ENCODE measurements at places on chromosomes 4 and X.

DNA sequence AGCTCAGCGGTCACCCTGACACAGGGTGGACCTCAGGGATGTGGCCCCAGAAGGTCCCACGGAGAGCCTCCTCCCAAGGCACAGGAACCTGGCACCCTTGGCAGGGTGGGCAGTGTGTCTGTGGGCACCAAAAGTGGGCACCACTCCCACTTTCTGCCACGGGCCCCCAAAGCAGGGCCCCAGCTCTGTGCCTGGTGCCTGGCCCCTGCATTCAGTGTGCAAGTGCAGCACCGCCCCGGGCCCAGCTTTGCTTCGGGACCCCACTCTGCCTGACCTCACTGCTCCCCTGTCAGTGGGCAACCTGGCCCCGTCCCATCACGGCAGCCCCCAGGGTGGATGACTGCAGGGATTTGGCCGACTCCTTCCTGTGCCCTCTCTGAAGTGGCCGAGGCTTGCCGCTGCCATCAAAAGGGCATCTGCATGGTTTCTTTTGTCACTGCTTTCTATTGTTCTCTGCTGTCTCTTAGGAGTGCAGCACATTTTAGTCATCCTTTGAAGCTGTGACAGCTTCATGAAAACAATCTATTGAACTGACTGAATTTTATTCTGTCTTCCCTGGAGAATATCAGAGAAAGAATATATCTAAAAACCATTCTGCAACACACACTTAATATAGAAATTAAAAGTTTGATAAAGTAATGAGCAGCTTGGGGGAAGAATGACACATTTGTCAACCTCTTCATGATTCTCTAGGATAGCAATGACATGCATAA is 302.4 kb downstream of the FAM47B start:
- DNase-seq, result no peak

DNA sequence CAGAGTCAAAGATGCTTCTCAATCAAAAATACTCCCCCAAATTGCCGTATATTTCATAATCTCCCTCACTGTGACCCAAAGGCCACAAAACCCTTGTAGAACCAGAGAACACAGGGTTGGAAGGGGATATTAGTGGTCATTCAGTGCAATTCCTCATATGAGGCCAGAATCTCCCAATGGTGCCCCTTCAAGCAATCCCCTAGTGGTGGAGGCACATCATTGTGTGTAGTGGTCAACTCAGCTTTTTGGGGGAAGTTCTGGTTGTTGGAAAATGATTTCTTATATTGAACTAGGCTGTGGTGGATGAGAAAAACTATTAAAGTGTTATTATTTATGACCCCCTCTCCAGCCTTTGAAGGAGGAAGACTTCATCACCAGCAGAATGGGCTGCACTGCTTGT is 17.6 kb upstream of the BOD1L1 start:
- DNase-seq, result no peak

DNA sequence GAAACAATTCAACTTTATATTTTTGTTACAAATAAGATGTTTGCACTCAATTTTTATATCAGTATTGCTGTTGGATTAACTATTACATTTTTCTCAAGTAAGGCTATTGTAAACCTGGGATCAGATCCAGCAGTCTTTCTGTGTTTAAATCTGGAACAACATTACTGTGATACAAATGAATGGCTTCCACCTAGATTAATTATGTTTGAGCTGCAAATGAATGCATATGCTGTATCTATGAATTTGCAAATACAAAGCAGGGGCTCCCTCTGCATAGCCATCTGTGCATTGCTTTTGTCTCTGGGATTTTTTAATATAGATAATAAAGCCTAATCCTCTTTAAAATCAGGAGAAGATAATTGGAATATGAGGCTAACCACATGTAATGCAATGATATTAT is 69.8 kb upstream of the NEIL3 start:
- DNase-seq, result no peak

GRCh38 chr4:37628977-37629609 is 57.1 kb downstream of the RELL1 start:
- no peak for DNase-seq

DNA sequence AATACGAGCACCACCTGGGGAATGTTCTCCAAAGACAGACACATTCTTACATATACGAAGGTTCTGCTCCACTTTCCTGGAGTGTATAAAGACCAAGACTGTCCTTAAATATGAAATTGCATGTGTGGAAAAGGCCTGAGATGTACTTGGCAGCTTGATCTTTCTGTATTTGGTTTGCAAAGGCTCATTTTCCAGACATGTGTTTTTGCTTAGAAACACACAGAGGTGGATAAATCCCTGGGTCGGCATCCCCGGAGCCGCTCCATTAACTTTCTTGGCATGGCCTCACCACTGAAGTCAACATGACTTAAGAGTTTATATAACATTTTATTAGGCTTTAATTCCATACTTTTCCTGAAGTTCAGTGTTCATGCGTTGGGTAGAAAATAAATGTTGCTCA is 239.4 kb downstream of the LDB2 start:
- DNase-seq, result no peak

DNA sequence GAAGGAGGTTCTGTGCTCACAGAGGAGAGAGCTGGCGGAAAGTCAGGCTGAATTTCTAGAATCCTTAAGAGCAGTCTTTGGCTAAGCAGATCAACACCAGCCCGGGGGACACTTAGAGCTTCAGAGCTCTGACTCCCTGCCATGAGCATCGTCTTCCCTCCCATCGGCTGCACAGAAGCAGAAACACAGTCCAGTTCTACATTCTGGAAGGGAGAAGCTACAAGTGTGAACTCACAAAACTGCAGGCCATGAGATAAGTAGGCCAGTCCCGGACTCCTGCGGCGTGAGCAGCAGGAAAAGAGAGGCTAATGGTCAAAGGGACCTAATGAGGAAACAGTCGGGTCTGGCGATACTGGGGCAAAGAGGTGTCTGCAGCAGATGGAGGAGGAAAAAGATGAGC is 211.5 kb downstream of the DHX15 start:
- no peak for DNase-seq

GRCh38 chr4:158819942-158820786 is 51.3 kb downstream of the FNIP2 start:
- DNase-seq, result no peak

DNA sequence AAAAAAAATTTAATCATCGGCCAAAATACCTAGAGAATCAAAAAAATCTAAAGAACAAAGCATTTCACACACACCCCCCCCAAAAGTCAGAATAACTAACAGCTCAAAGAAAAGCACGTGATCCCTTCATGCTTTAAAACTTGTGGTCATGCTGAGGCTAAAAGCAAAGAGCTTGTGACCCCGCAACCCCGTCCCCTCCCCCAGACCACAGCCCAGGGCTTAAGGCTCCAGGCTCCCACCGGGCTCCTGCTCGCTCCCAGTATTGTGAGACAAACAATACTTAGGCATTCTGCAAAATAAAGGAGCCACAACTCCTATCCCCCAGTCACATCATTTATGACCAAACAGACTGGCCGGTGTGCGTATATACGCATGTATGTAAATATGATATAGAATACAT is 62.1 kb upstream of the CCDC160 start:
- DNase-seq, result no peak

DNA sequence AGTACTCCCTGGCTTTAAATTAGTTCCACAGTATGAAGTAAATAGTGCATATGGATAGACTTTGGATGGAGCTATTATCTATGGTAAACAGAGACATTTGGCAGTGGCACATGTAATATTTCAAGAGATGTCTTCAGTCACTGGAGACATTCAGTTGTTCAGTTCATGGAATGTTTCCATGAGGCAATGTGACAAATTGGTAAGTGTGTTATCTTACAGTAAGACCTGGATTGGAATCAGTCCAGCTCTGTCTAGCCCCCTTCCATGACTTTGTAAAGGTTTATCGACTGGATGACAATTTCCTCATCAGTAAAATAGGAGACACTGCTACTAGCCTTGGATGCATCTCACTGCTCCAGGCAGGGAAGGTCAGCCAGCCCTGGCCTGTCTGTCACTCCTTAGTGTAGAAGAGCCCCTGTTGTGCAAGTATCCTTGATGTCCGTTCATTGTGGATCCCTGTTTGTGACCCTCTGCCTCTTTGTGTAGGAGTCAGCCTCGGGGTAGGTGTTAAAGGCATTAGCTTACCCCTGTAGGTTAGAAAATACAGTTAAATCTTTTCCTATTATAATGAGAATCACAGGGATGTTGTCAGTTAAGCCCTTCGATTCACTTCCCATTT is 335.9 kb downstream of the ANK2 start:
- DNase-seq, result no peak

- DNase-seq, result no peak
Measured at GRCh38 chrX:139862208-139862607, 70.6 kb downstream of the ATP11C start.

DNA sequence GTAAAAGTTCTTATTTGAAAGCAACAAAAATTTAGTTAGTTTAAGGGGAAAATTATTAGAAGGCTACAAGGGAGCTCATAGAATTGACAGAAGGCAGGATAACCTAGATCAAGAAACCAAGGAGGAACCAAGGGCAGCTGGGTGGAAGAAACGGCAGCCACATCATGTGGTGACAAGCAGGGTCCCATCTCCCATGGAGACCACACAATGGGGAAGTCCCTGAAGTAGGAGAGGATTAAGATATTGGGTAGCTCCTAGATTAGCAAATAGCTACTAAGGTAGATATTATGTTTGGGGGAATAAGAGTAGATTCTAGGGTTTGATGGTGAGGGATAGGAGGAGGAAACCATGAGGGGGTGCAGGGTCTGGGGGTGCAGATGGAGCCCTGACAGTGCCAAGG is 48.0 kb upstream of the TMEM154 start:
- no peak for DNase-seq

DNA sequence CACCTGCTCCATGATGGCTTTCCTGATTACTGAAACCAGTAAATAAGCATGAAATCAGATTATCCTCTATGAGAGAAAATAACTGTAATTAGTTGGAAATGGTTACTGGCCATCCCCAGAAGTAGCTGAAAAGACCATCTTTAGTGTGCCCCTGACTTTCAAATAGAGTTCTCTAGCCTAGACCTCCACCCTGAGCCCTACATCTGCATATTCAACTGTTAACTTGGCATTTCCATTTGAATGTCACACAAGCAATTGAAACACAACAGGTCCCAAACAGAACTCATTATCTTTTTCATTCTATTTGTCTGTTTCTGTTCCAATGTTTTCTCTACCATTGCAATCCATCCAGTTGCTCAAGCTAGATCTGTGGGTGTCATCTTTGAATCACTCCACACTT is 952.3 kb downstream of the RPA4 start:
- no peak for DNase-seq

- no peak for DNase-seq
Measured at GRCh38 chrX:79361192-79361870, 5.8 kb downstream of the ITM2A start.

- no peak for DNase-seq
Measured at GRCh38 chr4:15929540-15929939, 9.0 kb downstream of the FGFBP1 start.

All from COR-L47 (cell line).